ENCODE measurements at places on chromosomes 5 and 9. TPM values are rescaled to one million over a fixed set of nuclear protein-coding genes. Genes with fewer than 3 reads are reported as not detected.

DNA sequence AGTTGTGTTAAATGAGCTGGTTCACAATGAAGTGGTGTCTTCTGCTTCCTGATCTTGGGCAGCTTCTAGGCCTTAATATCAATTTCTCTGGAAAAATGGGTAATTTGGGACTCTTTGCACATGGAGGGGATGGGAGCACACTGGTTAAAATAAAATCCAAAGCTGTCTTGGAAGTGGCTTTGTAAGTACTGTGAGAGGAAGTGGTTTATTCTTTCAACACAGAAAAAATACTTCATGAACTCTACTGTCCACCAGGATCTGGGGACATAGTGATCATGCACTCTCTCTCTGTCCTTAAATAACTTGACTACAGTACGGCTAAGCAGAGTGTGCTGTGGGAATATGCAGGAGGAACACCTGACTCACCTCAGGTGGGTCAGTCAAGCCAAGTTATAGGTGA lies 2.4 kb downstream of the PCYOX1L start:
- DNase-seq: no peak

- no peak for DNase-seq
Measured at GRCh38 chr9:78021697-78022096, 9.9 kb downstream of the GNAQ start.

GFI1B gene
- total RNA-seq: not detected

GRCh38 chr5:175861337-175862130 lies 9.8 kb upstream of the CPLX2 start:
- no peak for DNase-seq

- no peak for DNase-seq
Measured at GRCh38 chr5:80976985-80977384, 16.8 kb downstream of the RASGRF2 start.

DNA sequence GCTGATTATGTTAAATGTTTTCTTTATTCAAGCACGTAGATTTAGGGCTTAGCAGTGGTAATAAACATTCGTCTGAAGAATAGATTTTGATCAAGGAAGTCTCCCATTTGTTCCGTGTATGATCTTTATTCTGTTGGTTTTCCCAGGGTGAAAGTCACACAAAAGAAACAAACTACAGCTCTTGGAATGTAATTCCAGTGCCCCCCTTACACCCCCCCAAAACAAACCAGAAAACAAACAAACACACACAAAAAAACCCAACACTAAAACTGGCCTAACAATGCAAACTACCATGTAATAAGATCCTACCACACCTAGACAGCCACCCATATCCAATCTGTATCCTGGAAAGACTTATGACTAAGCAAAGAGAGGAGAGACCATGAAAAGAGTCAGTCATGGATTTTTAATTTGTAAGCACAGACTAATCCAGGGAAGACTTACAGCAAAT lies 196.2 kb upstream of the ELL2 start:
- DNase-seq: no peak

DNA sequence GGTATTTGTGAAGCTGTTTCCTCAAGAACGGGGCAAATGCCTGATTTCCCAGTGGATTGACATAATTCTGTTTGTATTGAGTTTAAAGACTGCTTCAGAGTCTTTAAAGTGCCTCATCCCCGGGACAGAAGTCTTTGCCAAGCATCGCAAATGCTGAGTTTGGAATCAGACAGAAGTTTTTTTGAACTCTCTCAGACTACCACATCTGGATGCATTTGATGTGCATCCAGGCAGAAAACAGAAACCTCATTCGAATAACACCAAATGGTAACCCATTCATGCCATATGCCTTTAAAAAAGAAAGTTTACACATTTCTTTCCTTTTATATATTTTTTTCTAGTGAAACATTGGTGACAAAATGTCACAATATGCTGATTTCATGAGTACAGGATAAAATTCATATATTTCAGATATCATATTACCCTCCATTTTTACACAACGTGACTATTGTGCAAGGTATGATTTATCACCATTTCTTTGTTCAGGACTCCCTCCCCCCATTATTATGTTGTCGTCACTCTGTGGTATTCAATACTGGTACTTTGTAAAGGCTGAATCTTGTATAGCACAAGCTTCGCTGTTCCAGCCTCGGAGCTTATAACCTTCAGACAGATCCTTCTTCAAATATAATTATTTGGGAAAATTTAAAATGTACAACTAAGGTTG lies 91.1 kb downstream of the ZNF608 start:
- DNase-seq: no peak

DNA sequence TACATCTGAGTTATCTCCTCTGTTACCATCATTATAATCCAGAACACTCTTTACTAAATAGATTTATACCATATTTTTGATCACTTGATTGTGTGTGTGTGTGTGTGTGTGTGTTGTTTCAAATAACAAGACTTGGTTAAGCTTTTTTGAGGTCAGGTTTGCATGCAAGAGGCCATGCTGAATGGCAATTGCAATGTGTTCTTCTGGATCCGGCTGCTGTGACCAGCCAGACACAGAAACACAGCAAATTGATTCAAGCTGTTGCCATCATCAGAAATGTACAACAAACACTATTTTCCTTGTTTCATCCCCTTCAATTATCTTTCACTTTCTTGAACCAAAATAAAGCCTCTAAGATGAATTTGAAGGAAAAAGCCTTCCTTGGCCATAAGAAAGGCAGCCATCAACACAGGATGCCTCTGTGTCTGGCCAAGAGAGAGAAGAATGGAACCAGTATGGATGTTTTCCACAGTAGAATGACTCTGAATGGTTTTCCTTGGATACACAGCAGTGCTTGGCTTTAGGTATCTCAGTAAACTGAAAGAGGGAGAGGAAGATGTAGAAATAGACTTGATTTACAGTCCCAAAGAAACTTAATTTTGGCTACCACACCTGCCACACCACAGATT lies 53.9 kb downstream of the DPYSL3 start:
- no peak for DNase-seq

- DNase-seq: no peak
Measured at GRCh38 chr9:85182383-85182782, 512.9 kb downstream of the NTRK2 start.

- no peak for DNase-seq
Measured at GRCh38 chr5:140420226-140420570, 18.6 kb downstream of the ANKHD1 start.

GRCh38 chr5:59992206-59992605 lies 98.7 kb upstream of the PDE4D start:
- DNase-seq: no peak

DNA sequence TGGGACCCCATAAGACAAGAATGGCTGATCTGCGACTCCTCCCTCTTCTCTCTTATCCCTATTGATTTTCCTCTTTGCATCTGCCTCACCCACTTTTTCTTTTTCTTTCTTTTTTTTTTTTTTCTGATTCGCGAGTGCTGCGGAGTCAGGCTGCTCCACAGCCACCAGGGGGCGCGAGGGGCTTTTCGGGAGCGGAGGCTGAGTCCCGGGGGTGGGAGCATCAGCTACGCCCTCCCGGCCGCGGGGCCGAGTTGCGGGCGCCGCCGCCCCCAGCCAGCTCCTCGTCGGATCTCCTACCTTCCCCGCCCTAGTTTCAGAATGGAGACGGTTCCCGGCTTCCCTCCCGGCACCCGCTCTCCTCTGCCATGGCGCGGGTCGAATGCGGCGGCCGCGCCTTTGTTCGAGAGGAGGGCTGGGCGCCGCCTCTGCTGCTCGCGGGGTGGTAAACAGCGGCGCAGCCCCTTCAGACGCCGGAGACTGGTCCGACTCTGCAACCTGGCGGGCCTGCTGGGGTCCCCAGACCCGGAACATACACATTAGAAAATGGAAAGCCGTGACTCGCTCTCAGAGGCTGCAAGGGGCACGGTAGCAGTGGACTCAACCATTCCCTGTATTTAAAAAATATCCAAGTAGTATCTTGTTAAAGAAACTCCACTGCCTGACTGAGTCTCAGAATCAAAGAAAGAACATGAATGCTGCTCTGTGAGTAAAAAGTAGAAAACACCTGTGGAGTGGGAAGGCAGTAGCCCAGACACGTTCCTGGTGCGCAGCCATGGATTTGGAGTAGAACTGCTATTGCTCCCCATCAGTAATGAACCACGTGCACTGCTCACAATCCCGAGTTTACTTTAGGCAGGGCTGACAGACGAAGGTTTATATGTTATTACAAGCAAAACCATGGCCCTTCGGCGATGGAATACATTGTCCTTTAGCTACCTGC lies 55.7 kb downstream of the DPYSL3 start:
- DNase-seq: peak; percentile 62

FBXL7 gene
- 3.0 TPM for total RNA-seq

DNA sequence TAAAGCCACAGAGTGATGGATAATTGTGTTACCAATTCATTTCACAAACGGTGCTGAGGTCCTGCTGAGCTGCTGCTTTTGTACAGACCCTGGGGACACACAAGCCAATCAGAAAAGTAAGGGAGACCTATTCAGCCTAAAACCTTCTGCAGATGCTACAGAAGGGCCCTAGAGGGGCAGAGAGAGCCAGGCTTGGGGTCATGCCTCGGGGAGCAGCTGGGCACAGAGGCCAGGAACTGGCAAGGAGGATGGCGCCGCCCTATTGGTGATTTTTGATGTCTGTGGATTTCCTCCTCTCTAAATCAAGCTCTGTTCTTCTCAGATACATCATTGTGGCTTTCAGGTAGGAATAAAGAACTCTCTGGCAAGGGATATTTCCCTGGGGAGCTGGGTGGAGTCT lies 181.9 kb downstream of the ZNF462 start:
- no peak for DNase-seq

Measured in occipital lobe (tissue), 3 donors.